Colonic mucosa (tissue), 4 donors: ENCODE measurements at places on chromosomes 7 and 10.

DNA sequence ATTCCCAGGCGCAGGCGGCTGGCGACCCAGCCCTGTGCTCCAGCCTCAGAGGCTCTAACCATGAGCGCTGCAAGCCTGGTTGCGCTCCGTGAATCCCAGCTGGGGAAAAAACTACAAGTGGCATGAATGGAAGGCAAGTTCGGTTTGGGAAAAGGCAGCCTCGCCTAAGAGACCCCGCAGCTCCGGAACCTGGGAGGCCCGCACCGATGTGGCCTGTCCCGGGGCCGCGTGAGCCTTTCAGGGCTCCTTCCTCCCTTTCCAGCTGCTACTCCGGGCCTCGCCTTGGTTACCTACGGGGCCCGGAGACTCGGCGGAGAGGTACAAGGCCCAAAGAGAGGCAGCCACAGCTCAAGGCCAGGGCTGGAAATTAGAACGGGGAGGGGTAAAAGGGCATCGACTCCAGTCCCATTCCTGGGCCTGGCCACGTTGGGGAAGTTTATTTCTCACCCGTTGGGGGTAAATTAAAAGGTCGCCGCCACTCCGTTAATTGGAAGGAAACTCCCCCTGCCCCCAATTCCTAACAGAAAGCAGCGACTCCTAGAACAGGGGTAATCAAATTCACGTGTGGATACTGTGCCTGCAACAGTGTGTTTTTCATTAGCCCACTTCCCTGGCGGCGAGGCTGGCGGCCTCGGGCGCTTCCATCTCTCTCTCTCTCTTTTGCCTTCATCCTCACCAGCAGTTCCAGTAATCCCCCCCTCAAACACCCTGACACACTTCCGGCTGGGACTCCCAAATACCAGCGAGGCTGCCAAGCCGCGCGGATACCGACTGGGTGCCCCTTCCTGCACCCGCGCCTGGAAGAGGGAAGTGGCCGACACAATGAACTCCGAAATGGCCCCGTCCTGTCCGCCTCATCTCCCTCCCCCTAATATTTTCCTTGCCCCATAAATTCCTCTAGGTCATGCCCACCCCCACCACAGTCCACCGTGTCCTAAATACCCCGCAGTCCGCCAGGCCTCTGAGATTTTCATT, 1.5 kb upstream of the HOXA9 start:
- DNase-seq, result no peak

DNA sequence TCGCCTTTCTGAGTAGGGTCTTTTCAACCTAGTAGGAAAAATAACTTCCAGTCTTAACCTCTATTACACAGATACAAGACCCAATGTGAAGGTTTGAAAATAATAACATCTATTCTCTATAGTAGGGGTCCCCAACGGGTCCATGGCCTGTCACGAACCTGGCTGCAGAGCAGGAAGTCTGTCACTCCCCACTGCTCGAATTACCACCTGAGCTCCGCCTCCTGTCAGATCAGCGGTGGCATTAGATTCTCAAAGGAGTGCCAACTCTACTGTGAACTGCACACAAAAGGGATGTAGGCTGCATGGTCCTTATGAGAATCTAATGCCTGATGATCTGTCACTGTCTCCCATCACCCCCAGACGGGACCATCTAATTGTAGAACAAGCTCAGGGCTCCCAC, 7.4 kb downstream of the YWHAG start:
- DNase-seq, result no peak

DNA sequence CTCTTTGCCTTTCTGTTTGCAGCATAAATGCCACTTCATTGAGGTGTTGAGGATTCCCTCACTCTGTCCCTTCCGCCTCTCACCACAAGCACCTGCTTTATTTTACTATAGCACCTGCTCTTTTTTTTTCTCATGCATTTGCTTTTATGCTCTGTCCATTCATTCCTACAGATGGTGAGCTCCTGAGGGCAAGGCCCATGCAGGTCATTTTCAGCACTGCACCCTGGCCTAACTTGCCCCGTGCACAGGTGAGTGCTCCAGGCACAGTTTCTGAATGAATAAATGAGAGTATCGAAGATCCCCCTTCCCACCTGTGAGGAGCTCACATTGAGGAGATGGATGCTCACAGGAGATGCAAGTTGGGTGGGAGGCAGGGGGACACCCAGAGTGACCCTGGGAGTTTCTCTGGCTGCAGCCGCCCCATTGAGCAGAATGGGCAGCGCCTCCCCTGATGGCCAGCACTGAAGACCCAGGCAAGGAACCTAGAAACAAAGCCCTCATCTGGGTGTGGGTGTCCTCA, 1.2 kb upstream of the AKR1E2 start:
- no peak for DNase-seq

DNA sequence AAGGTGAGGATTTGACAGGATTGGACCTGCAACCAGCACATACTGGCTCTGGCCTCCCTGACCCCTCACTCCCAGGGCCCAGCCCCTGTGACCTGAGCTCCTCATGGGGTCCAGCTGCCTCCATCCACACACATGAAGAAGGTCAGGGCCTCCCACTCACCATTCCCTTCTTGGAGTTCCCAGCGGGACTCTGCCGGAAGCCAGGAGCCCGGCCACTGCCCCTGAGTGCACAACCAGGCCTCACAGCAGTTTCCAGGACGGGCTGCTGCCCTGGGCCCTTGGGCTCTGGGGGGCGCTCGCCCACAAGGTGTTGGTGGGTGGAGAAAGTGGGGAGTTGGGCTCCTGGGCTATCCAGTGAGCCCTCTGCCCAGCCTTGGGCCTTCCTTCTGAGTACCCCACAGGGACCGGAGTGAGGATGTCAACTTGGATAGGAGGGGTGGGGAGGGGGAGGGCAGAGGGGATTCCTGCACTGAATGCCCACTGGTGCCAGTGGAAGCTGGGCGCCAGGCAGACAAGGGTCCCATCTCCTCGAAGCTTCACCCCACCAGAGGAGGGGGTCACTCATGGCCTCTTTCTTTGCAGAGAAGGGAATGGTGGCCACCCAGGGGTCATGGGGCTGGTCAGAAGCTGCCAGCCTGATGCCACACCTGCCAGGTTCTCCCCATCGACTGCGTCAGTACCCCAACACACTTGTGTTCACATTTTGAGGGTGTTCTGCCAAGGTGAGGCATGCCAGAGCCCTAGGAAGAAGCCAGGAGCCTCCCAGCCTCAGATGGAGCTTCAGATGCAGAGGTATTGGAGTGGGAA, 115.3 kb downstream of the PTPN20 start:
- DNase-seq, result peak; percentile 14

DNA sequence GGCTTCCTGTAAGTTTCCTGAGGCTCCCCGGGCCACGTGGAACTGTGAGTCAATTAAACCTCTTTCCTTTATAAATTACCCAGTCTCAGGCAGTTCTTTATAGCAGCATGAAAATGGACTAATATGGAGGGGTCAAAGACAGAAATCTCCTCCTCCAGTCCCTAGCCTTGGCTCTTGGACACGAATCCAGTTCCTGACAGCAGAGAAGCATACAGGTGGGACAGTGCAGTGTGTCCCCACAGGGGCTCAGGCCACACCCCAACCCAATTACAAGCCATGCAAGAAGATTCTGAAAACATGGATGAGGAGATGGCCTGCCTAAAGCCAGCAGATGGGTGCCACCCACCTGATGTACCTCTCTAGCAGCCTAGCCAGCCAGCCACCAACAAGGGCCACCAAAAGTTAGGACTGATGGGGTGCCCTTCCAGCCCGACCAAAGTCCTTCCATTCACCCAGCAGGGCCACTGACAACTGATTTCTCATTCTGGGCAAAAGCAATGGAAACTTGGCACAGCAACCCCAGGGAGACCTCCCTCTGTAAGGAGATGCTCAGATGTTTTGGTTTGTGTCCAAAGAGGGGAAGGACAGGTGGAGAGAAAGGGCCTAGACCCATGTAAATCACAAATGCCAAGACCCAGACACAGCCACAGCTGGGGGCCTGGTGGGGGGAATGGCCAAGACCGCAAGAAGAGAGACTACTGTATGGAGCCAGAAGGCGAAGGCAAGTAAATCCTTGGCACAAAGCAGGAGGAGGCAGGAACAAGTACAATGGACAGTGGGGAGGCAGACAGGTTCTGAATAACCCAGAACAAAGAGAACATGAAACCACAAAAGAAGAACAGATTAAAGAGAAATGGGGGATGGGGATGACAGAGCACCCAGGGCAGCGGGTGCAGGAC, 13.6 kb downstream of the GPRIN2 start:
- no peak for DNase-seq

DNA sequence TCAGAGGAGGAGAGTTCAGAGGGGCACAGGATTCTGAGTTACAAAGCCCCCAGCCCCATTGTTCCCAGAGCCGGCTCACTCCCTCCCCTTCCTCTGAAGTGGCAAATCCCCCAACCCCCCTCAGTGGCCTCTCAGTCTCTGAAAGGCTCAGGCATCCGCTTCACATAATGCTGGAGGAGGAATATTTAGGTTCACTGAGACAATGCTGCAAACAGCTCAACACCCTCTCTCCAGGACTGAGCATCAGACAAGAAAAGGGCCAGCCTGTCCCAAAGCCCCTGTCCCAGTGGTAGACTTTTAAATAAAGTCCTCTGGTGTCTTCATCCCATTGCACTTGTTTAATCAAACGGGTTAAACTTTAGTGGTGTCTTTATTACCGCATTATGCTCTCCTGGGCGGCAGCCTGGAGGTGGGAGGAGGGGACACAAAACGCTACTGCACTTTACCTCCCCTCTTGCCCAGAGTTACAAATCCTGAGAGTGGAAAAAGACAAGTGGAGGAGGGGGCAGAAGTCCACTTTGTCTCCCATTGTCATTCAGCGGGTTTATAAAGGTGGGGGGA, 257.9 kb downstream of the FGFR2 start:
- DNase-seq, result no peak

DNA sequence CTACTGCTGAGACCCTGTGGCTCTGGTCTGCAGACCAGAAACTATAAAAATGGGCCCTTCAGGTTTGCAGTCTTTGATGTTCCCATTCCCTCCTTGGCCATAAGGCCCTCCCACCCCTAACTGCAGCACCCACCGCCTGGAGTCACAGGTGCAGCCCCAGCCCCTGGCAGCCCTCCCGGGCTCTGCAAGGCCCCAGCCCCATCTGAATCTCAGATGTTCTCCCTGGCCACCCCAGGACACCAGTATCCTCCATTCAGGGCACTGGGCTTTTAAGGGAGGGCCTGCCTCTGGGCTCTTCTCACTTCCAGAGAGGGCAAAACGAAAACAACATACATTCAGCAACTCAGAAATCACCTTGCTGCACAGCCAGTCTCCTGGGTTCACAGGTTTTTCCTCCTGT, 107.7 kb upstream of the RET start:
- peak; percentile 9 for DNase-seq

- no peak for DNase-seq
Observed at GRCh38 chr7:1367501-1368183, 91.6 kb downstream of the MICALL2 start.

GRCh38 chr7:86970986-86971385, 88.5 kb downstream of the ELAPOR2 start:
- DNase-seq, result no peak

DNA sequence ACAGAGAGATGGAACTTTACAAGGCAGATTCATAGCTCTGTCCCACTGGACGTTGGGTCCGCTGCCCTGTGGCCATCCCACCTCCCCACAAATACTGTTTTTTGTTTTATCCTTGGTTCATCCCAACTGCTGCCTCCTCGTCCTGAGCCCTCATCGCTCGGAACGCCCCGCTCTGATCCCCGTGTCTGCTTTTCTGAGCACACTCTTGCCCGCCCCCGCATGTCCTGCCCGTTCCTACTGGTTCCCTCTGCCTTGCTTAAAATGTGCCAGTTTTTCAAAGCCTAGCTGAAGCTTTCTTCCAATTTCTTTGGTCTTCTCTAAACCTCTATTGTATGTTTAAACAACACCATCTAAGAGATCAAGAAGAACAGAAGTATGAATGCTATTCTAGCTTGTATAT, 19.4 kb downstream of the RNF32 start:
- DNase-seq, result no peak

DNA sequence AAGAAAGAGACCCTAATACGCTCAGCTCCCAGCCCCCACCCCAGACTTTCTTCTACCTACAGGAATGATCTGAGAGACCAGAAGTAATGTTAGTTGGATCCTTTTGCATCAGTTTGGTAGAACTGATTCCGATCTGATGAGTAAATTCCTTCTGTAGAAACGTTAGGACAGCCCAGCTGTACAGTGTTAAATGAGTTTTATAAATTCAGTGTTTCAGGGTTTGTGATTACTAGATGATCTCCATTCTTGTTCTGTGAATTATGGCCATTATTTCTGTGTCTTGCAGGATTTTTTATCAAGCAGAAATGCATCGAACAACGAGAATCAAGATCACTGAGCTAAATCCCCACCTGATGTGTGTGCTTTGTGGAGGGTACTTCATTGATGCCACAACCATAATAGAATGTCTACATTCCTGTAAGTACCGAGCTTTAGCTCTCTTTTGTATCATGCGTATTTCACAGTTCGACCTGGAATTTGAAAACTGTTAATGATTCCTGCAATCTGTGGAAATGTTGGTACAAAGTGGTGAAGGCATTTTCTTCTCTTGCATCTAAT, 5.3 kb downstream of the BMI1 start:
- no peak for DNase-seq

- no peak for DNase-seq
Observed at GRCh38 chr10:94036766-94037033, 43.0 kb downstream of the PLCE1 start.

- DNase-seq, result no peak
Observed at GRCh38 chr7:79893991-79894390, 240.6 kb upstream of the GNAI1 start.
